Osteocyte (in vitro differentiated cells): ENCODE measurements at places on chromosomes 11 and 22.

DNA sequence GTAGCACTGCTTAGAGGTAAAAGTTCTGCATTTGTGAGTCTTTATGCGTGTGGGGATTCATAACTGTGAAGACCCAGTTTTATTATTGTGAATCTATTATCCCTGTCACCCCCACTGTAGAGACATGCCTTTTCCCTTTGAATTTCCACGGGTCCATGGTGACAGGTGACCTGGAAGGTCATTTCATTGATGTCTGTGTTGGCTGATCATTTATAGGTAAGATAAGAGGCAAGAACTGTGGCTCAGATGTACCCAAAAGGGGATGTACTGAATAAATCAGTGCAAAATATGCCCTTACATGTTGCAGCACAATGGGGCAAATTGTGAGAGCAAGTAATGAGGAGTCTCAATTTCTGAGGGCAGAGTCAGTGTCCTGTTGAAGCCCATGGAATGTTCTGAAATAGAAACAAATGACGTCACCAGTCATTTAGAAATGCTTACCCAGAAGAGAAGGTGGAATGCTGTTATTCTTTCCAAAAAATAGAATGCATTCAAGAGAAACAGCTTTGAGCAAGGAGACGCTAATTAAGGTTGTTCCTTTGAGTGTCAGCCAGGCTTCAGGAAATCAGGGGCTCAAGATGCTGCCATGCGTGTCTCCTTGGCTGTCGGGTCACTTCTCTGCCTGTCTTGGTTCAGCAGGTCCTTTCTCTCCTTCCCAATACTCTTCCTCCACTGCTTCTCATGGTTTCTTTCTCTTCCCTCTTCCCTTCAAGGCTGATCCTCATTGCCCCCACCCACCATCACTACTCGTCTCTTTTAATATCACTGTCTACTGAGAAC, 118.7 kb upstream of the E2F8 start:
- DNase-seq: no peak

DNA sequence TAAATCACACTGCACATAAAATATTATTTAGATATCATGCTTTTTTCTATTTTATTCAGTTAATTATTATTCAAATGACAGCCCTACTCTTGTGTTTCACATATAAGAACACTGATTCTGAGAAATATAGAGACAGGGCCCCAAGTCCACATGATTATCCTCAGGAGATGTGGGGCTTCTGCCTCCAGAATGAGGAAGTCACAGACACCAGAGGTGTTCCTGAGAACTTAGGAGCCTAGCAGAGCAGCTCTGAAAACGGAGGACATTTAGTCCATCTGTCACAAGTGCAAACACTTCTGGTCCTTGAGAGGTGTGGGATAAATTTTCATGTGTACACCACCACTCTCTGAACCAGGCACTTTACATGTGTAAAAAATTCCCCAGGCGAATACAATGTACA, 26.2 kb downstream of the TRIM66 start:
- no peak for DNase-seq

DNA sequence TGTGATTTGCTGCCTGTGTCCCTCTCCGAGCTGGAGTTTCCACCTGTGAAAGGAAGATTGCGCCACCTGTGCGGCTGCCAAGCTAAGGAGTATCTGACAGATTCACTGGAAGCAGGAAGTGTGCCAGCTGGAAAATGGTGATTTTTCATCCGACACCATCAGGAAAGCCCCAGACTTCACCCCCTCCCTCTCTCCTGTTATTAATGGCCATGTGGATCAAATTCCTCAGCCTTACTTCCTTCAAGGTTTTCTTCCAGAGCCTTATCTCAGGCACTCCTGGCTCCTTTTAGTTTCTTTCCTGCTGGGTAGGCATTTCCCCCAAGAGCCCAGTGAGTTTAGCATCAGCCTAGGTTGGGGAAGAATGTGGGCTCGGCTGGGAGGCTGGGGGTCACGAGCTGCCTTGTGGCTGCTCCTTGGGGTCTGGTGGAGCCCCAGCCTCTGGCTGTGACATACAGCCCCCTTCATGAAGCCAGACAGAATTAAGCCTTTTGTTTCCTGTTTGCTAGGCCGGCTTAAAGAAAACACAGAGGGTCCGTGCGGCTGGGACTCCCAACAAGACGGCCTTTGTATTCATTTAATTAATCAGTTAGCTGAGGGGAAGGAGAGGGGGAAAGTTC, 37.1 kb downstream of the PKNOX2 start:
- DNase-seq: no peak

DNA sequence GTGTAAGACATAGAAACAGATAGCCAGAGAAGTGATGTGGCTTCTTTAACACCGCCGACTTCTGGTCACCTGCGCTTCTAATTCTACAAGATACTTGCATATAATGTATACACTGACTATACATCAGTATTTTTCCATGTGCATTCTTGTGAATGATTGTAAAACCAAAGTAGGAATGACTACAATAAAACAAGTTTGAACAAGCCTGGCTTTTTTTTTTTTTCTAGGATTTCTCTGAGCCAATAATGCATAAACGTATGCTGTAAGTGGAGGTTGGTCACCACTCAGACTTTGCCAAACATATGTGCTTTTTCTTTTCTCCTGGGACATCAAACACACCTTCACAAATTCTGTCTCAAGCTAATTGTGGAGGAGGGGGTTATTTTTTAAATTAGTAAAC, 237.8 kb upstream of the KIRREL3 start:
- DNase-seq: no peak

GRCh38 chr11:110711448-110711775, 825 bp downstream of the ARHGAP20 start:
- no peak for DNase-seq

- DNase-seq: no peak
Measured at GRCh38 chr11:62489204-62489603, 57.4 kb downstream of the AHNAK start.

GRCh38 chr11:74936087-74936486, 12.8 kb downstream of the XRRA1 start:
- DNase-seq: no peak

DNA sequence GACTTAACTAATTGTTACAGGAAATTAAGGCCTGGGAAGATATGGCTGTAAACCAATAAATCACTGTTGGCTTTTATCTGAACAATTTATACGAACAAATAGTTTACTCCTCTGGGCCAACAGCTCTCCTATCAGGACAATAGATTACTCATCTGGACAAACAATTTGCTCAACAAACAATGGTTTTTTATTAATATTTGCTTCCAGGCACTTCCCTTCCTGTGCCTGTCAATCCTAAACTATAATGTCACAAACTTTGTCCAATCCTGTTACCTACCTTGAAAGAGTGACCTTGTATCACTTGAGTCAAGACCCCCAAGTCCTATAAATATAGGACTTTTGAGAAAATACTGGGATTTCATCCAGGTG, 87.6 kb upstream of the OR9Q1 start:
- no peak for DNase-seq

DNA sequence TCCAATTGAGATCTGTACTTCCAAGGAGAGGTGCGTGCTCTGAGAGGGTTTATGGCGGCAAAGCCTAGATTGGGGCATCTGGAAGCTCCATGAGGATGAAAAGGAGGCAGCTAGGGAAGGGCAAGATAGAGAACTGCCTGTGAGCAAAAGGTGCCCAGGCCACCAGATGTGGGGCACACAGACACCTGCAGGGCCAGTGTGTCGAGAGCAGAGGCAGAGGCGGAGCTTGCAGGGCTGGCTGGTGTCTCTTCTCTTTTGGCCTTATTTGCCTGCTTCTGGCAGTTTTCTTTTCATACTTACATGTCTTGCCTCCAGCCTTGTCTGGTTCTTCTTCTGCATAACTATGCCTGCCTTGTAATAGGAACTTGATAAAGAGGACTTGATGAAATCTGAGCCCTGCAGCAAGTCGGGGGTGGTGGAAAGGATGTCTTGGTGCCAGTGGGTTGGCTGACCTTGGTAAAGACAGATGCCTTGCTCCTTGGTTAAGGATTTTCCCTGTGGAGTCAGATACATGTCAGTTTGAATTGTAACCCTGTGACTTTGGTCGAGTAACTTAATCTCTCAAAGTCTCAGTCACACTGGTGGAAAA, 680.3 kb downstream of the NTM start:
- no peak for DNase-seq

DNA sequence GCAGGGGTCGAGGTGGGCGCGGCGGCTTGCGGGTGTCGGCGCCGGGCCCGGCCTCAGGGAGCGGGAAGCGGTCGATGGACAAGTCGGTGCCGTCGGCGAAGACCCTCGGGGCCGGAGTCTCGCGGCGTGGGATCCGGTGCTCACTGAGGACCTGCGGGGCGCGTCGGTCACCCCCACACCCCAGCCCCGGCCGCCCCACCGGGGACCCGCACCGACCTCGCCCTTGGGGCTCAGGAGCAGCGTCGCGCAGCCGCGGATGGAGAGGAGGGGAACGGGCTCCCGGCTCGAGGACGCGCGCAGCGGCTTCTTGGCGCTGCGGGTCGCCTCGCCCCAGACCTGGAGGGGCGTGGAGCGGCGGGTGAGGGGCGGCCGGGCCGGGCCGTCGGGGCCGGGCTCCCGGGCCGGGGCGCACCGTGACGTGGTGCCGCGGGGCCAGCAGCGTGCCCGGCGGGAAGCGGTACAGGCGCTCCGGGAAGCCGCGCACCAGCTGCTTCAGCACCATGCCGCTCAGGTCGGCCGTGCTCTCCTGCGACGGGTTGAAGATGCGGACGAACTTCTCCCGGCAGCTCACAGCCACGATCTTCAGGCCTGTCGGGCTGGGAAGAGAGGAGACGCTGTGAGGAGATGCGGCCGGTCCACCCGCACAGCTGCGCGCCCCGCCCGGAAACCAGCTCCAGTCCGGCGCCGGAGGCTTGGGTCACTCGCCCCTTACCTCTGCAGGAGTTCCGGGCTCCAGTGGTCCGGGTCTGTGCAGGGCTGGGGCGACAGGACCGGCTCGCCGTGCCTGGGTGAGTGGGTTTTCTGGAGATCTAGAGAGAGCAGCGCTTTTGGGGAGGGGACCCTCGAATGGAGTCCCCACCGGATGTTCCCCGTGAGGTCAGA, 4.5 kb downstream of the LMNTD2 start:
- no peak for DNase-seq

- DNase-seq: no peak
Measured at GRCh38 chr11:121757480-121758125, 304.8 kb upstream of the SORL1-AS1 start.
